ENCODE measurements at places on chromosomes 4 and X.

DNA sequence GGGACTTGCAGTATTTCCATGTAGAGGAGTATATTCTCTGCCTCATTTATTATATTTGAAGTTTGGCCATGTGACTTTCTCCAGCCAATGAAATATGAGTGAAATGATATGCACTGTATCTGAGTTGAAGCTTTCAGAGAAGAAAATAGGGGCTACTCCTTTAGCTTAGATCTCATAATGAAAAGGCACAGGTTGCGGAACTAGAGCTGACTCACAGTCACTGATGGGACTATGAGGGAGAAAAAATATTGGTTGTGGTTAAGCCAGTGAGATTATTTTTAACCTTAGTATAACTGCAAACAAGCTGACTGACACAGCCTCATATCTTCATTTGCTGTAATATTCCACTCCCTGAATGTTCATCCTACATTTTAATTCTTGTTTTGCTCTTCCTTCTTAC lies 1104.3 kb downstream of the RPA4 start:
- no peak for DNase-seq

- DNase-seq = no peak
Observed at GRCh38 chr4:172986114-172986513, 182.5 kb upstream of the GALNT7 start.

DNA sequence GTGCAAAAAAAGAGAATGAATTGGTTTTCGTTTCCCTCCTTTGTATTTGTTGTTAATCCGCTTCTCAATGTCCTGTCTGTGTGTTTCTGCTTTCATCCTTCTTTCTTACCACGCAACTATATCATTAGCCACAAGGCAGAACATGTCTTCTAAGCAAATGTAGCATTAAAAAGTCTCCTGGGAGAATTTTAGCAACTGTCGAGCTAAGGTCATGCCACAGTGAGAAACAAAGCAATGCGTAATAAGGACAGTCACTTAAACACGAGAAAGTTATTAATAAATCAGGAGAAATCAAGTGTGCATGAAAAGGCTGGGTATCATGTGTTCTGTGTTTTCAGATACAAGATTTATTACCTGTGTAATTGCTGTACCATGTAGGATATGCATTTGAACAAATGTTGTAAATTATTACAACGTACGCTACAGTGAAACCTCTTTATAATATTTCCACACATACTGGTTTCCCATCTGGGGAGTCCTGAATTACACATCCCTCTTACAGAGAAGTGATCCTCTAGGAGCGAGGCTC lies 890.8 kb downstream of the TRIML1 start:
- no peak for DNase-seq

- no peak for DNase-seq
Observed at GRCh38 chr4:37699868-37700481, 13.8 kb upstream of the RELL1 start.

DNA sequence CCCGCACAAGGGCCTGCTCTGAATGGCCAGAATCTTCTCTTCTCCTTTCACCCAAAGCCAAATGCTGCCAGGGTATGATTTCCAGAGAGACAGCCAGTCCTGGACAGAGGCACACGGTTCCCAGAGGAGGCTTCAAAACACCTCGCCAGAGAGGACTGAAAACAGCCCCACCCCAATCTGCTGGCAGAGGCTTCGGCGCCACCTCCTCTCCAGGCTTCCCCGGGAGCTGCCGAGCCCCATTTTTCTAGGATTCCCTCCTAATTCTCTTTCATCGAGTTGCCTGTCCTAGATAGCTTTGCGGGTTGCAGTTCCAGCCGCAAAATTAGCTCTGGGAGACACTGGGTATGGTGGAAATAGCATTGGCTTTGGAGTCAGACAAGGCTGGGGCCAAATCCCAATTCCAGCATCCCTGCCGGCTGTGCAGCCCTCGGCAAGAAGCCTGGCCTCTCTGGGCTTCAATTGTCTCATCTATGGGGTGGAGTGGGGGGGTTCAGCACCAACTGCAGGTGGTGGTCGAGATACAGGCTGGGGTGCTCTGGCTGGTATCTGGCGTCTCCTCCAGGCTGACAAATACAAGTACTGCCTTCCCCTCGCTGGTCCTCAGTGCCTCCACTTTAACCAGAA lies 22.6 kb downstream of the PPP2R2C start:
- no peak for DNase-seq

- no peak for DNase-seq
Observed at GRCh38 chr4:2008671-2008920, 178 bp downstream of the NELFA start.

- no peak for DNase-seq
Observed at GRCh38 chr4:73741031-73741749, 821 bp downstream of the CXCL8 start.

GRCh38 chr4:77232653-77233052 lies 75.6 kb downstream of the CCNG2 start:
- no peak for DNase-seq

- DNase-seq = no peak
Observed at GRCh38 chr4:158042591-158043030, 130.2 kb downstream of the GASK1B start.

DNA sequence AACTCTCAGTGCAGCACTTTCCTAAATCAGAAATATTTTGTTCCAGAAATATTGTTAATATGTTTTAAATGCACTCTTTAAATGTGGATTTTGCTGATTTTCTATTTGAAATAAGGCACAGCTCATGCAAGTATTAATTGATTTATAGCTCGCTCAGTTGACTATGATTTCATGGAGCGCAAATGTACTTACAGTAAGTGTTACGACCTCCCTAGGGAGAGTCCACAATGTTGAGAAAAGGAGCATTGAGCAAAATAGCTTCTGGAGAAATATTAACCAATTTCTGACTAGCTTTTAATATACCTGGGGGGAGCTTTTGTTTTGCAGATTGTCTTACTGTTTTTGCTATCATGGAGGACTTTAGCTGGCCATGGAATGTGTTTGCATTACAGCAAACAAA lies 1687.5 kb downstream of the STIM2 start:
- no peak for DNase-seq

- no peak for DNase-seq
Observed at GRCh38 chrX:2370456-2370855, 130.3 kb downstream of the DHRSX start.

DNA sequence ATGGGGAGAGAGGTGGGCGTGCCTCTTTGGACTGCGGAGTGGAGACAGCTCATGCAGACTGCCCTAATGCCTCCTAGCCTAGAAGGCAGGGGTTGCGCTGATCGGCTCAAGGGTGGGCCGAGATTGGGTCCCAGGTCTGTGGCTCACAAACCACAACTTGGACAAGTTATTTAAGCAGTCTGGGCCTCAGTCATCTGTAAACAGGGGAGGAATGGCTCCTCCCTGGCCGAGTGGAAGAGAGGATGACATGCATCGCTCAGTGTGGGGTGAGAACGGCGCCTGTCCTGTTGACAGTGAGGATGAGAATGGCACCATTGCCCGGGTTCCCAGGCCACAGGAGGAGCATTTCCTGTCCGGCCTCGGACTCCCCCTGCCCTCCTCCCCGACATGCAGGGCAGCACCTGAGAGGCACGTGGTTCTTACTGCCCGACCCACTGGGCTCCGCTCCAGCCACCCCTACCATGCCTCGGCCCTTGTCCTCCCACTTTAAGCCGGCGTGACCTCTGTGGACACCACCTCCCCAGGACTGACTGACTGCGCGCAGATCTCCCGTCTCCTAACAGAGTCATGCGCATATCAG lies 40.3 kb upstream of the GRPEL1 start:
- no peak for DNase-seq
